LHCN-M2 (cell line): ENCODE measurements at places on chromosomes 12 and 14.
A peak's percentile ranks its signal among the peaks of the same experiment; 100 is the strongest.

DNA sequence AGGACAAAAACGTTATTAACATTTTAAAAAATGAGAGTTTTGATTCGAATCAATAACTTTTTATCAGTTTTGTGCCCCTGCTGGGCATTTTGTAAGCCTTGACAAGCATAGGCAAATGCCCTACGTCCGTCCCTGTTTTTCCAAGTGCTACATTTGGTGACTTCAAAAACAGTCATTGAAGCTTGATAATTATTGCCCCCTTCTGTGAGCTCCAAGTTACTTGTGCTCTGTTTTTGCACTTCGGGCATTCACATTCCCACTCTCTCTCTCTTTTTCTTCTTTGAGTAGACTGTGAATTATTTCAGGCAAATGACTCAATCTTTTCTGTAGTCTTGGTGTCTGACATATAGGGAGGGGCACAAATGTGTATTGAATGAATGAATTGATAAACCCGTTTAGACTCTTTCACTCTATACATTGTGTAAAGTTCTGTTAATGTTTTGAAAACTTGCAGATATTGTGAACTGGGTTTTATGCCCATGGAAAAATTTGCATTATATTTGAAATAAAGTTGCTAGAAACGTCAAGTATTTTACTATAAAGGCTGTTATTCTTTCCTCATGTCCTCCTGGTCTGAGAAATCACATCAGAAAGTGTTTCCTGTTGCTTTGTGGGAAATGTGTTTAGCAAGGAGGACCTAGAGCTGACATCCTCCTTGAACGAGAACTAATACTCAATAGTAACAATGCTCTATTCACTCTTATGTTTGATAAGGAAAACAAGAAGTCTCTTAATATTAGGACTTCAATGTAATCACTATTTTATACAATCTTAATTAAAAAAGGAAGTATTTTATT lies 1.4 kb downstream of the APAF1 start:
- peak; percentile 46 for DNase-seq

DNA sequence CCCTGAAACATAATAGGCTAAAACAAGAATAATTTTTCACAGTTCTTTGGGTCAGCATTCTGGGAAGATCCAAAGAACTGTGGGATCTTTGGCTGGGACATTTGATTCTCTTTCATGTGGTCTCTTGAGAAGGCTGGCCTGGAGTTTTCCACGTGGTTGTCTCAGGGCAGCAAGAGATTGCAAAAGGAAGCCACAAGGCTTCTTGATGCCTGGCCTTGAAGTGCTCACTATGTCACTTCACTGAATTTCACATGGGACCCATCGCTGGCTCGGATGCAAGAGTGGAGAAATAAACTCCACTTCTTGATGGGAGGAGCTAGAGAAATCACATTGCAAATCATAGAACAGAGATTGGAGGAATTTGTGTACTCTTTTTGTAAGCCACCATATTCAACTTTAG lies 343.4 kb downstream of the MED13L start:
- no peak for DNase-seq

DNA sequence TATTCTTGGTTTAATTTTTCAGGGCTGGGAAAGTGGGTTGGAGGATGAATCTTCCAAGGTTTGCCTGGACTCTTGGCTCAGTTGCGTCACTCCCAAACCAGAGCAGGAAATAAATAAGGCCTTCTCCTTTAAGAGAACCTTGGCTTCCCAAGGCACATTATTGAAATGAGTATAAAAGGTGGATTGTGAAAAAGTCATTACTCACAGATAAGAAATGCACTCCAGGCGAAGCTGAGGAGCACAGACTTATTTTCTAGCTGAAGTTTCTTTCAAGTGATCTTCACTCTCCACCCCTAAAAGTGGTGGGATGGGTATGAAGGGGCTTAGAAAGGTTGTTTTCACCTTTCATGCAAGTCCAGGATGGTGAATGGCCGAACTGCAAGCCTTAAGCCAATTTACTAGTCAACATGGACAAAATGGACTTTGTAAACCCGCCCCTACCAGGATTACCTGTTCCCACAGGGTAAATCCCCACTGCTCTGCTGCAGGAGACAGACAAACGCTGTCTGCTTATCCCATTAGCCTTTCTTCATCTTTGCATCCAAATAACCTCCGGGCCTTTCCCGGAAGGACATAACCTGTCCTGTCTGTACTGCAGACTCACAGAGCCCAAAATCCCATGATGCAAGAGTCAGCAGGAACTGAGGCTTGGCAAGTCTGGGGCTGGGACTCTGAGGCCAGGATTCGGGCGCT lies 207.6 kb downstream of the BCL11B start:
- no peak for DNase-seq

DNA sequence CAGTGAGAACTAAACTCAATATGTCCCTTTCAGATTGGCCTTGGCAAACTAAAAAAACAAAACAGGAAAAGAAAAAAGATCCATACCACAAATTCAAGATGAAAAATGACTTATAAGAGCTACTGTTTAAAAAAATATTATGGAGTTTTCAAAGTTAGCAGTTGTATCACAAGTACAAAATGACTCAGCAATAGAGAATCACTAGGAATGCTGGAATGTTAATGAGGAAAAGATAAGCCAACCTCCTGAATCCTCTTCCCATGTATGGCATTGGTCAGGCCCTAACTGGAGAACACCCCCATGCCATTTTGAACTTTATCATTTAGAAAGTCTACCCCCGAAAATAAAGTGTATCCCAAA lies 62.2 kb downstream of the PPP1R36 start:
- peak; percentile 81 for DNase-seq

DNA sequence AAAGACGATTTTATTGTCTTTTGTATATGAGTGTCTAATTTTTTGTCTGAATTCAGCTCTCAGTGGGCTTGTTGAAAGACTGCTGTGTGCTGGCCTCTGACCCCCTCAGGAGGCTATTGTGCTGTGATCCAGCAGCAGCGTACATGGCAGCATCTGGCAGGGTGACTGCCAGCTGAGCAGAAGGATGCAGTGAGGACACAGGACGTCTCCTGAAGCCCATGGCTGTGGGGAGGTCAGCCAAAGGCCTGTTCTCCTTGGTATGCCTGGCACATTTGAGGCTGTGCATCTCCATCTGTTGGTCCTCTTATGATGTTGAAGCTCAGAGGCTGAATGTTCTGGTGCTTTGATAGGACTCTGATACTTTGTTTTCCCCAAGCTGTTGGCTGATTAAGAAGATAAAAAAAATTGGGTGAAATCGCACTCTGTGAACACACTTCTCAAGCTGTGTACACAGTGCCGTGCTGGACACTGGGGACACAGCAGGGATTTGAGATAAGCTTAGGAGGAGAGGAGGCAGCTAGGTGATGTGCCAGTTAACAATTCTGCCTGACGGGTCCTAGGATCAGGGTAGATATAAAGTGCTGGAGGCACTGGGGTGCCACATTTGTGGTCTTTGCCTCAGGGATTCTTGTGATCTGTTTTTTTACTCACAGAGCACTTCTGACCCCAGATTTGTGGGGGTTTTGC lies 37.5 kb downstream of the EID3 start:
- no peak for DNase-seq

GRCh38 chr12:111035578-111036301 lies 115.4 kb upstream of the MYL2 start:
- DNase-seq = no peak

- DNase-seq = peak; percentile 61
Measured at GRCh38 chr12:87848248-87848868, 180.8 kb downstream of the C12orf50 start.

DNA sequence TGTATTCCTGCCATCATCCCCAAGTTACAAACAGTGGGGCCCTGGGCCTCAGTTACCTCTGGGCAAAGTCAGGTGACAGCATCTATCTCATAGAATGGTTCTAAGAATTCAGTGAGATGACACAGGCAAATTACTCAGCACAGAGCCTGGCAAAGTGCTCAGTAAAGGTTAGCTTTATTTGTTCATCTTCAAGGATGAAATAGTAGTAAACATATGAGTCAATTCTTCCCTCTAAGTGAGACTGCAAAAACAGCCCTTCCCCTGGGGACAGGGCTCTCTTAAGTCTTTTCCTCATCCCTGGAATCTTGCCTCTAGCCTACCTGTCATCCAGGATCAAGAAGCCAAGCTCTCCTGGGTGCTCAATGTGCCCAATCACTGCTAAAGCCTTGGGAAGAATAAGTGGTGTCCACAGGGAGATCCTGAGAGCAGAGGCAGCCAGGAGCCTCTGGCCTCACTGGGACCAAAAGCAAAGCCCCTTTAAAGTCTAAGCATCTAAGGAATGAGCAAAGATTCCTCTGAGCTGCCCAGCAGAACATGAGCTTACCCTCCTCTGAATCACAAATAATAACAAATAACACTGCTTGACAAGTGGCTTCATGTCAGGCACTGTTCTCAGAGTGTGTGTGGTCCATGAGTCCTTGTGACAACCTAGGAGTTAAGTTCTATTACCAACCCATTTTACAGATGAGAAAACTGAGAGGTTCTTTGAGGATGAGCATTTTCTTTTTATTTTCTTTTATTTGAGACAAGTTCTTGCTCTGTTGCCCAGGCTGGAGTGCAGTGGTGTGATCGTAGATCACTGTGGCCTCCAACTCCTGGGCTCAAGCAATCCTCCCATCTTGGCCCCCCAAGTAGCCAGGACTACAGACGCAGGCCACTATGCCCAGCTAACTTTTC lies 12.1 kb downstream of the NUAK1 start:
- DNase-seq = peak; percentile 60

GRCh38 chr12:31687101-31687527 lies 27.6 kb downstream of the ETFBKMT start:
- DNase-seq = no peak

DNA sequence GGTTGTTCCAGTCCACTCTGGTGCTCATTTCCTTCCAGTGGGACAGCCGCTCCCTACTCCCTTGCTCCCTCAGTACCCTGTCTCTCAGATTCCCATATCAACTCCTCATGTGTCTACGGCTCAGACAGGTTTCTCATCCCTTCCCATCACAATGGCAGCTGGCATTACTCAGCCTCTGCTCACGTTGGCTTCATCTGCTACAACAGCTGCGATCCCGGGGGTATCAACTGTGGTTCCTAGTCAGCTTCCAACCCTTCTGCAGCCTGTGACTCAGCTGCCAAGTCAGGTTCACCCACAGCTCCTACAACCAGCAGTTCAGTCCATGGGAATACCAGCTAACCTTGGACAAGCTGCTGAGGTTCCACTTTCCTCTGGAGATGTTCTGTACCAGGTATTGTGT lies 69.9 kb downstream of the RAD52 start:
- peak; percentile 100 for DNase-seq

- no peak for DNase-seq
Measured at GRCh38 chr12:58818546-58818945, 101.8 kb downstream of the LRIG3 start.

DNA sequence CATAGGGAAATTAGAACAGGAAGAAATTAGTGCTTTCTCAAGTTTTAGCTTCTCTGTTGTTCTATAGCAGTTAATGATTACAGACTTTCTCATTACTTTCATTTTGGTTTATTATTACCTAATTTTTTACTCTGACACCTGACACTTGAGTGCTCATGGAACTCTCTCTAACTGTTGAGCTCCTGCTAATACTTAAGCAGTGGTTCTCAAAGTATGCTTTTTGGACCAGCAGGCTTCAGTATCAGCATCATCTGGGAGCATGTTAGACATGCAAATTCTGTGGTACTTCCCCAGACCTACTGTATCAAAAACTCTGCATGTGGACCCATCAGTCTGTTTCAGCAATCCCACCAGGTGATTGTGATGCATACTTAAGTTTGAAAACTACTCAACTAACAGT lies 235.3 kb downstream of the CCDC91 start:
- DNase-seq = no peak

GRCh38 chr12:14153803-14154202 lies 172.4 kb upstream of the GRIN2B start:
- no peak for DNase-seq

DNA sequence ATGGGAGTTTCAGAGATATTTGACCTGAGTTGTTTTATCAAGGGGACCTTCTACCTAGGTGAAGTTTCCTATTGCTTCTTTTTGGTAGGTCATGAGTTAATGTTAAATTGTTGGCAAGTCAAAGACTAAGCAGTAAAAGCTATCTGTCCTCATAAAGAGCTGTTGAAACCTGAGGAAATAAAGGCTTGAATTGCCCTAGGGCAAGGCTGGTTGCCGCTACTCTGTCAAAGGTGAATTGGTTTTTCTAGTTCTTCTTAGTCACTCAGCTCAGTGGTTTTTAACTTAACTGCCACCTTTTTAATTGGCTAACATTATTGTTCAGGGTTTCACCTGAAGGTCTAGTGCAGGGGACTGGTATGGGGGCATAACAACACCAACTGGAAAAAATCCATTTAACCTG lies 441.6 kb upstream of the FBXO33 start:
- no peak for DNase-seq

DNA sequence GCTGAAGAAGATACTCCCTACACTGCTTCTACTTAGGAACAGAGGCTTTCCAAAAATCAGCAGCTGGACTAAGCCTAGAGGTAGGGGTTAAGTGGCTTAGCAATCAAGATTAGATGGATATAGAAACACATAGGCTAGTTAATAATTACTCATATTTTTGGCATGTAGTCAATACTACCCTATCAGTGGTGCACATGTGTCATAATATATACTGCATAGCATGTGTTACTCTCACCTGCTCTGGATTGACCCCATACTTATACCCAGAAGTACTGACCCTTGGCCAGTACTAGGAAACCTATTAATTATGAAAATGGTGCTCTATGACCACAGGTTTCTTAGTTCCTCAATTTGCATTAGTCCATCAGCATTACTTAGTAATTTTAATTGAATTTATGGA lies 528.4 kb upstream of the LMO3 start:
- DNase-seq = no peak

- peak; percentile 12 for DNase-seq
Measured at GRCh38 chr14:21136024-21136423, 19.8 kb downstream of the OR5AU1 start.

DNA sequence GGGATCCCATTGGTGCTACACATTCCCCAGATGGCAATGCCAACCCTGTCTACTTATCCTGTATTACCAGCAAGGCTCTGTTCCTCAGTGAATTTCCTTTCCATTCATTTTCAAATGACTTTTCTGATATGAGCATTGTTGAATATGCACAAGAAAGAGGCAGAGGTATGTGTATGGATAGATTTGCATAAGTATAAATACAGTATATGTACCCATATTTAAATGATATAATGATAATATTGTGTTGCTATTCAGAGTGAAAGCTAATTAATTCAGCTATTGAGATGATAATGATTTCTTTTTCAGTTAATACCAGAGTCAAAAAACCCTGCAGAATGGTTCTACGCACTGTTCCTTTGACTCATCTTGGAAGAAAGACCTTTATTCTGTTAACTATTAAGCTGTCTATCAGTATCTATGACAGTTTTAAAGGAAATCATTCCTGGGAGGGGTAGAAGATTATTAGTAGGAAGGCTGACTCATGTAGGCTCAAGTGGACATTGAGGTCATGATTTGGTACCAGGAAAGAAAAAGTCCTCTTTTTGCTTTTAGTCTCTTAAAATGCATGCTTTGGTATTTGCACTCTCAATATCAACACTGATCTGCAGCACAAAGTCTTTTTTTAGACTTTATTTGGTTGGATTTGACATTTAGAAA lies 44.9 kb upstream of the GAS2L3 start:
- DNase-seq = no peak

DNA sequence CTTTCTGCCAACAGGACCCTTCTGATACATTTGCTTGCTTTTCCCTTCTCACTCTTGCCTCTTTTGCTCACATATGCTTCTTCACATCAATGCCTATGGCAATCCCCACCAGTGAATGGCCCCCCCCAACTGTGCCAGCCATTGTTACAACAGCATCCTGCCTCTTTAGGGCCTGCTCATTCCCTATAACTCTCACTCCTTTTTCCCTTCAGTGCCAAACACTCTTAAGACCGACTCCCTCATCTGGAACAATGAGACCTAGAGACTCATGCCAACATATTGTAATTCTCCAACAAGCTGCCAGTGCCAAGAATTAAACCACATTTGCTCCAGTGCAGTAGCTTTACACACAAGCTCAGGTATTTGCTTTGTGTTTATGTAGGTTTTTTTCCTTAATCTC lies 189.0 kb downstream of the SOX5 start:
- DNase-seq = no peak
